ENCODE measurements at places on chromosomes 11 and 22. TPM values are rescaled to one million over a fixed set of nuclear protein-coding genes. Genes with fewer than 3 reads are reported as not detected.

- peak; percentile 29 for DNase-seq
Observed at GRCh38 chr11:20397281-20397680, 9.8 kb downstream of the PRMT3 start.

GRCh38 chr11:35248558-35249323 lies 109.8 kb downstream of the CD44 start:
- DNase-seq = no peak

SMDT1 gene
- 129 TPM for polyA plus RNA-seq

DMC1 gene
- 6.7 TPM for polyA plus RNA-seq

DNA sequence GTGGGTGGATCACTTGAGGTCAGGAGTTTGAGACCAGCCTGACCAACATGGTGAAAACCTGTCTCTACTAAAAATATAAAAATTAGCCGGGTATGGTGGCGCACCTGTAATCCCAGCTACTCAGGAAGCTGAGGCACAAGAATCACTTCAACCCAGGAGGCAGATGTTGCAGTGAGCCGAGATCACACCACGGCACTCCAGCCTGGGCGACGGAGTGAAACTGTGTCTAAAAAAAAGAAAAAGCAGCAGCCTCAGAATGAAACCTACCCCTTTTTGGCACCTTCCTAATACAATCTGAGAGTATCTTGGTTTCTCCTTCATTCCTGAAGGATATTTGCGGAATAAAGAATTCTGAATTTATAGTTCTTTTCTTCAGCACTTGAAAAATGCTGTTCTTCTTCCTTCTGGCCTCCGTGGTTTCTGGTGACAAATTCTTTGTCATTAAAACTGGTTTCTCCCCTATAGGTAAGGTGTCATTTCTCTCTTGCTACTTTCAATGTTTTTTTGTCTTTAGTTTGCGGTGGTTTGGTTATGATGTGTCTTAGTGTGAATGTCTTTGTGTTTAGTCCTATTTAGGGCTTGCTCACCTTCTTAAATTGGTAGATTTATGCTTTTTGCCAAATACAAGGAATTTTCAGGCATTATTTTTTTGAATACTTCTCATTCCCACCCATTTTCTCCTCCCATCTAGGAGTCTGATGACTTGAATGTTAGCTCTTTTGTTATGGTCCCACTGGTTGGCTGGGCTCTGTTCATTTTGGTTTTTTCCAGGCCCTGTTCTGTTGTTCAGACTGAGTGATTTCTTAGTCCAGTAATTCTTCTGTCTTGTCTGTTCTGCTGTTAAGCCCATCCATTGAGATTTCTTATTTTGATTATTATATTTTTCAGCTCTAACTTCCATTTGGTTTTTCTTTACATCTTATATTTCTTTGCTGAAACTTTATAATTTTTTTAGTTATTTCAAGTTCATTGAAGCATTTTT lies 15.4 kb downstream of the ASRGL1 start:
- no peak for DNase-seq

DNA sequence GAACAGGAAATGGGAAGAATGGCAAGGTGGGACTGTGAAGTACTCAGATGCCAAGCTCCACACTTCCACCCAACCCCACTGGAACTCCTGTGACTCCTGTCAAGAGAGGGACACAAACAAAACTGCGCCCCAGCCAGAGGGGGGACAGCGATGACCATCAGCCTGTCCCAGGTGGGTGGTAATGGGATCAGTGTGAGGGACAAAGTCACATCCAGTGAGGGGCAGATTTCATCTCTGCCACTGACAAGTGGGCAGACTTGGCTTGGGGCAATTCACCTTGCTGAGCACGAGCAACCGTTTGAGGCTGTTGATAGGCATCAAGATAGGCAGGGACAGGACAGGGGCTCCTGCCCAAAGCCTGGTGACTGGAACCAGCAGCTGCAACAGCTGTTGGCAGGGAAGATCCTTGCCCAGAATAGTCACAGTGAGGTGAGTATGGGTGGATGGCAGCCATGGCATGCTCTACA lies 105.4 kb upstream of the PITPNB start:
- no peak for DNase-seq

GRCh38 chr11:78069465-78069864 lies 5.8 kb downstream of the THRSP start:
- DNase-seq = no peak

- no peak for DNase-seq
Observed at GRCh38 chr11:45906965-45907611, at the start of gene FREY1. FREY1 (minus strand) TSS chr11:45907271; CDS start chr11:45907245, 26 bp downstream.

DNA sequence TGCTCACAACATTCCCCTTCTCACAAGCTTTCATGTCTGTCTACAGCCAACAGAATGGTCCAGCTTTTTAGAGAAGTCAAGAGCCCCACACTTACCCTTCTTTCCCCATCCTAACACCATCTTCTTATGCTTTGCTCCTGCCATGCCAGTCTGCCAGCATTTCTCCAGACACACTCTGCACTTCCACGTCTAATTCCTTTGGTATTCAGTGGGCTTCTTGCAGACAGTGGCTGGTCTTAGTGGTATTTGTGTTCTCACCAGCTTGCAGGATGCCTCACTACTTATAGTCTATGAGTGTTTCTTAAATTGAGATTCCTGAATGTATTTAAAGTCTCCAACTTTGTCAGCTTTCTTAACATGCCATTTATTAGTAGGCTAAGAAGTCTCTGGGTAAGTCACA lies 154.4 kb downstream of the BBOX1 start:
- DNase-seq = no peak

DNA sequence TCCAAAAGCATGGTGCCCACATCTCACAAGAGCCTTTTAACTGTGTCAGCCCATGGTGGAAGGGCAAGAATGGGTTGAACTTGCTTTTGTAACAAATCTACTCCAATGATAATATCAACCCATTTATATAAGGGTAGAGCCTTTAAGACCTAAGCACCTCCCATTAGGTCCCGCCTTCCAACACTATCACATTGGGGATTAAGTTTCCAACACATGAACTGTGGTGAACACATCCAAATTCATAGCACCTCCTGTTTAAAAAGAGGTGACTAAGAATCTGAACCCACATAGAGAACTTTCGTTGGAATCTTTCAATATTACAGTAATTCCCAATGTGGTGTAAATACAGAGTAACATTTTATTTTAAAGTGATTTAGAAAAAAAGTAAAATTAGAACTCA lies 9.2 kb upstream of the CNTF start:
- DNase-seq = no peak

OR4A16 gene
- not detected for polyA plus RNA-seq
